ENCODE measurements at places on chromosomes 13 and 19.

- DNase-seq: no peak
These were observed 16.7 kb downstream of the ZNF100 start for GRCh38 chr19:21750586-21751128.

DNA sequence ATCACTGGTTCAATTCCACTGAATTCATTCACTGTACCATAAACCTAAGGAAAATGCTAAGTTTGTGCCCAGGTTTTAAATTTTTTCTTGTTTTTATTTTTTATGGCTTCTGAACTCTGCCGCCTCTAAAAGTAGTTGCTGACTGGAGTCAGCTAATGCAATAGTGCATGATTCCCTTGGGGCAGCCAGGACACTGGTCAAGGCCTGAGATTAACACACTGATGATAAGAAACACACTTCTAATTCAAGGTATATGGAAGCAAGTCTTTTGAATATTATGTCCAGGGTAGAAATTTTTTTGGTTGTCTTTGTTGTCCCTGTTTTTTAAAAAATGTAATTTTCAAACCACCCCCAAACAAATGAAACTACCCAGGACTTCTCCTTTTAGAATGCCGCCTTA lies 72.2 kb downstream of the CDADC1 start:
- DNase-seq: no peak

- no peak for DNase-seq
These were observed 72.4 kb downstream of the STK24 start for GRCh38 chr13:98504371-98504963.

DNA sequence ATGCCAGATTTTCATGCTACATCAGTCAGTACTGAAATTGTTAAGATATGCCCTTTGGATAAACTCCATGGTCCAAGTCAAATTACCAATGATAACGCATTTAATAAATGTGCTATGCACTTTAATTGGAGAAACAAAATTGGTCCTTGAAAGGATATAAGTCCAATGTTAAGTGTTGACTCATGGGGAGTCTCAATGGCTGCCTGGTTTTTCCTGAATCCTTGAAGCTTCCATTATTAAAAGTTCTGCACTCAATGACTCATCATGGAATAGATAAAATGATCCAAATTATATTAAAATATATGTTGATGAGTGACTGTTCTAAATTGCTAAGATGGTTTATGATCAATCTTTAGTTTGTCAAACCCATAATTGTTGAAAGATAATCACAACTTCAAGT lies 346.0 kb upstream of the ATXN8OS start:
- DNase-seq: no peak

GRCh38 chr13:28251466-28251865 lies 113.1 kb downstream of the PAN3 start:
- DNase-seq: no peak

- DNase-seq: peak; percentile 4
These were observed 785.4 kb downstream of the UQCRFS1 start for GRCh38 chr19:28427376-28428083.

DNA sequence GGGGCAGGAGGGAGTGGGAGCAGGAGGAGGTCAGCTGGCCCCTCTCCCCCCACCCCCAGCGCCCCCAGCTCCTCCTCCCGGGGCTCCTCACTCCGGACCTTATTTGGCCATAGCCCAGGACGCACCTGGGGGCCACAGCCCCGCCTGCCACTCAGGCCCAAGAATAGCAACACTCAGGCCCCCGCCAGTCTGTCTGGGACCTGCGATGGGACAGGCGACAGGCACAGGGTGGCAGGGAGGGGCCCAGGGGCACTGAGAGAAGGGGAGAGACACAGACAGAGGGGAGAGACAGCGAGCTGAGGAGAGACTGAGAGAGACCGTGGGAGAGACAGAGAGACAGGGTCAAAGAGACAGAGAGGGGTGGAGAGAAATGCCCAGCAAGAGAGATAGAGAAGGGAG lies 10.2 kb downstream of the JOSD2 start:
- no peak for DNase-seq

GRCh38 chr13:51331354-51331861 lies 8.1 kb upstream of the SERPINE3 start:
- no peak for DNase-seq

- DNase-seq: peak; percentile 1
These were observed 872.0 kb upstream of the GPC6 start for GRCh38 chr13:92354583-92354982.

GRCh38 chr19:31436121-31436776 lies 87.0 kb upstream of the TSHZ3 start:
- peak; percentile 17 for DNase-seq

DNA sequence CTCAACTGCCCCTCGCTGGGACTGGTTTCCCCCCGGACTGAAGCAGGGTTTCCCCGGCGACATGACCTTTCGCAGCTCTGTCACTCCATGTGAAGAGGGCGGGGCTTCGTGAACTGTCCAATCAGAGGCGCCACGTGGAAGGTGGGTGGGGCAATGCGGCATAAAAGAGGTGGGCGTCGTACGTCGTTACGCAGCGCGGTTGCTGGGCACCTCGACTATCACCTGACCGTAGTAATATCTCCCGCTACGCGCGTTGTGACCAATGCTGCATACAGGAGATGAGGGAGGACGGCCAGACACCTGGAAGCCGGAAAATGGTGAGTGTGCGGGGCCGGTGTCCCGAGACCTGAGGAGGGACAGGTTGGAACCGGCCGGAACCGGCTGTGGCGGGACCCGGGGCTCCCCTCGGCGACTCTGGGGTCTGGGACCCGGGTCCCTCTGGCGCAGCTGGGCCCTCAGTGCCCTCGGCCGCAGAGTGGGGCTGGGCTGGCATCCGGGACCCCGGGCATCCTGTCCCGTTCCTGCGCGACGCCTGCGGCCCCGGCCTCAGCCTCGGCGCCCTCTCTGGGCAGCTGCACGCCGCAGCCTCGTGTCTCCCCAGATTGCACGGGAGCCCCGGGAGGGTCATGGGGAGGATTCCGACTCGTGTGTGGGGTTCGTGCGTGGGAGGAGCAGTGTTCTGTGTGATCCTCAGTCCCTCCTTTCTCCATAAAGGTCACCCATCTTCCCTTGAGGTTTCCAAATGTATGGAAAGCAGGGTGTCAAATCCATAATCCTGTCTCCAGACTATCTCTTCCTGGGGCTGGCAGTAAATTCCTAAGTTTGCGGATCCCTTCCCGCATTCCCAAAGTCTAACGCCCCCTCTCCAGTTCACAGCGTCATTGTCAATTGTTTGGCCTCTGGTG lies 32.2 kb downstream of the ZNF136 start:
- peak; percentile 63 for DNase-seq

DNA sequence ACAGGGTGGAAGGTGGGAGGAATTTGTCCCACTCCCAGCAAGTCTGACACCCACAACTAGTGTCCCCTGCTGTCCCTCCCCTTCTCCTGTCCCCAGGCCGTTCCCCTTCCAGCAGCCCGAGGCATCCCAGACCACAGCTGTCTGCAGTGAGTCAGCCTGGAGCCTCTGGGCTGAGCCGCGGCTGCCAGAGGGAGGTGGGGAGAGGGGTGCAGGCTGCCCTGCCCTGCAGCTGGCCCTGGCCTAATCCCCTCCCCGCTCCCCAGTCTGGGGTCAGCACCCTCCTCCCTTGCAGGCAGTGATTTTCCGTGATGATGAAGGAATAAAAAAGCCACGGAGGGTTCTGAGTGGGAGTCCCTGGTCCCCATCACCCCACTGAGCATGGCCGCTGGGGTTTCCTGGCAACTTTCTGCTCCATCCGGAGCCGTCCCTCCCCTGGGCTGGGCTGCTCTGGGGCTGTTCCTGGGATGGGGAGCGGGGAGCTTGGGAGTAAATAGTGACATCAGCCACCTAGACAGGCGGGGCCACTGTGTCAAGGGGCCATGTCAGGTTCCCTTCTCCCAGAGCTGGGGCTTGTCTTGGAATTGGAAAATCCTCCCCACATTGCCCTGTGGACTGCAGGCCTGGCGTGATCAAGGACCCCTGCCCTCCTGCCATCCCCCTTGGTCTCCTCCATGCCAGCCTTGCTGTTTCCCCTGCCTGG lies 16.8 kb downstream of the SPC24 start:
- peak; percentile 81 for DNase-seq

GRCh38 chr13:26880735-26881134 lies 120.1 kb upstream of the GPR12 start:
- DNase-seq: no peak

GRCh38 chr13:78700121-78700910 lies 41.4 kb upstream of the OBI1 start:
- DNase-seq: no peak

GRCh38 chr19:35585848-35586247 lies at the start of gene PMIS2:
TSS of gene PMIS2 (plus strand) at chr19:35586173. CDS start at chr19:35586260, 87 bp downstream.
- DNase-seq: peak; percentile 3

- peak; percentile 94 for DNase-seq
These were observed 2.4 kb upstream of the ITGBL1 start for GRCh38 chr13:101449790-101450748.

DNA sequence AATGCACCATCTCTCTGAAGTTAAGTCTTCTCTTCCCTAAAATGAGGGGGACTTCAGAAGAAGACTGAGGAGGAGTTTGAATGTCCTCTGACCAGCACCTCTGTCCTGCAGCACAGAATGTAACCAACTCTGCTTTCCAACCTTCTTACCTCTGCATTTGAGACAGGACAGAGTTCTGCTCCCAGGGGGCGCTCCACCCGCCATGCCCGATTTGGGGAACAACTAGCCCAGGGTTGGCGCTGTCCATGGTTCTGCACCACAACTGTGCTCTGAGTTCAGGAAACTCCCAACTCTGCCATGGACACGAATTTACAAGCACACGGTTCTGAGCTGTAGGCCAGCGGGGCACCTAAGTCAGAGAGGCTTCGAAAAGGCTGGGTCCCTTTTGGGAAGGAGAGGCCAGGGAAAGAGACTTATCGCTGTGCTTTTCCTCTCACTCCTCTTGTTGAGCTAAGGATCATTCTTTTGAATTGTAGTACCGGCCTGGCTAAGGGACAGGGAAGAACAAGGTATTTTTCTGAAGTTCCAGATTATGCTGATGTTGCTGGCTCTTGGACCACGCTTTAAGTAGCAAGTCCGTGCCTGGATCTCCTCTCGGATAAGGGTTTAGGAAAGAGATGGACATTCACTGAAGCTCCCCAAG lies 22.2 kb downstream of the SIGLEC5 start:
- peak; percentile 58 for DNase-seq

- peak; percentile 41 for DNase-seq
These were observed 1165.3 kb downstream of the EFNB2 start for GRCh38 chr13:105370011-105370650.

- DNase-seq: no peak
These were observed 164.3 kb upstream of the PABPC3 start for GRCh38 chr13:24931450-24932251.

DNA sequence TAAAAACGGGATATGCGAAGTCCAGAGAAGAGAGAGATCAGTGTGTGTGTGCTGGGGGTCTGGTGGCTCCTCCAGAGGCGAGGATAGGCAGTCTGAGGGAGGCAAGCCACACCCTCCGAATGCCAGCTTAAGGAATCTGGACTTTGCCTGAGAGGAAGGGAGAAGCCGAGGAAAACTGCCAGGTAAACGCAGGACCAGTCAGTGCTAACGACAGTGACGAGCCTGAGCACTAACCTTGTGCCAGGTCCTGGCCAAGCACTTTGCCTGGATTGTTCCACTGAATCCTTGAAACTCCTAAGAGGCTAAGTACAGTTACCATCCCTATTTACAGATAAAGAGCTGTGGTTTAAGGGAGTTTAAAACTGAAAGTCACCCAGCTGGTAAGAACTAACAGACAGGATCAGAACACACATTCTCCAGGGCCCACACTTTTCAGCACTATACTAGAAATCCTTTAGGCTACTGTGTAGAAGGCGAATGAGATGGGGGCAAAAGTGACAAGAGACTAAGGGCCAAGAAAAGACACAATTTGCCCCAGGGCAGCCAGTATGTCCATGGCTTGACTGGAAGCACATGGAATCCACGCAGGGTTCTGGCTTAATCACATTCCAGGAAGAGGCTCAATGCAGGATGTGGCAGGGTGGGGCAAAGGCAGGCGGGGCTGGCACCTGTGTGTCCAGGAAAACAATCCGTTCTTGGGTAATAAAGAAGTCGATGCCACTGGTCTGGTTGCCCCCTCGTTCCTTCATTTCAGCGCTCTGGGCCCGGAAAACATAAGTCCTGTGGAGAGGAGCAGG lies 15.1 kb downstream of the SMG9 start:
- no peak for DNase-seq

DNA sequence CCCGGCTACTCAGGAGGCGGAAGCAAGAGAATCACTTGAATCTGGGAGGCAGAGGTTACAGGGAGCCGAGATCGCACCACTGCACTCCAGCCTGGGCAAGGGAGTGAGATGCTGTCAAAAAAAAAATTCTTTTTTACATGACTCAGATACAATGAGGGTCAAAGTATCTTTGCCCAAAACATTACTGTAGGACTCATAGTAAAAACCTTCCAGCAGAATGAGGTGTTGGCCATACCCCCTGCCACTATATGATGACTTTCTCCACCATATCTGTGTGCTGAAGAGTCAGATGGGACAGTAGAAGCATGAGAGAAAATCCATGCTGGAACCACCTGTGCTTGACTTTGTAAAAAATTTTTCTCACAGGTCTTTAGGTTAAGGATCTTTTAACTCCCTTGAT lies 86.7 kb downstream of the COL4A2 start:
- no peak for DNase-seq

GRCh38 chr13:35552172-35552844 lies 75.8 kb upstream of the MAB21L1 start:
- peak; percentile 77 for DNase-seq

DNA sequence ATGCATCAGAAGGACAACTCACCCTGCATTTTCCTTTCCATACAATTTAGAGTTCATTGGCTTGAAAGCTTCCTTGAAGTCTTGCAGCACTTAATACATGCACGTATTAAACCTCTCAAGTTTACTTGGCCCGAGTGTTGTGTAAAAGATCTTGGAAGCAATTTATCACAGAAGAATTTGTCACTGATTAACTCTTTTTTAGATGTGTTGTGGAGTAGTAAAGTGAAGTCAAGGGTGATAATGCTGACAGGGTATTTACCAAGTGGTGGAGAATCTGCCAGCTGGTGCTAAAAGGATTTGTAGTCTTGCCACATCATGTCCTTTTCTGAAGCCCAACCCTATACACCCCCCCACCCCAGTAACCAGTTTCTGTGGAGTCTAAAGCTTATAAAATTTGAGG lies 421.0 kb upstream of the MIR17HG start:
- DNase-seq: no peak

- no peak for DNase-seq
These were observed 3.6 kb downstream of the ZNF507 start for GRCh38 chr19:32349051-32349450.

GRCh38 chr13:106432636-106433035 lies 102.8 kb downstream of the EFNB2 start:
- peak; percentile 13 for DNase-seq

GRCh38 chr13:73913751-73914518 lies 220.3 kb downstream of the KLF12 start:
- peak; percentile 66 for DNase-seq
